ENCODE measurements at places on chromosomes 2 and 18.

GRCh38 chr2:134583462-134583861 is 135.3 kb downstream of the TMEM163 start:
- no peak for DNase-seq

DNA sequence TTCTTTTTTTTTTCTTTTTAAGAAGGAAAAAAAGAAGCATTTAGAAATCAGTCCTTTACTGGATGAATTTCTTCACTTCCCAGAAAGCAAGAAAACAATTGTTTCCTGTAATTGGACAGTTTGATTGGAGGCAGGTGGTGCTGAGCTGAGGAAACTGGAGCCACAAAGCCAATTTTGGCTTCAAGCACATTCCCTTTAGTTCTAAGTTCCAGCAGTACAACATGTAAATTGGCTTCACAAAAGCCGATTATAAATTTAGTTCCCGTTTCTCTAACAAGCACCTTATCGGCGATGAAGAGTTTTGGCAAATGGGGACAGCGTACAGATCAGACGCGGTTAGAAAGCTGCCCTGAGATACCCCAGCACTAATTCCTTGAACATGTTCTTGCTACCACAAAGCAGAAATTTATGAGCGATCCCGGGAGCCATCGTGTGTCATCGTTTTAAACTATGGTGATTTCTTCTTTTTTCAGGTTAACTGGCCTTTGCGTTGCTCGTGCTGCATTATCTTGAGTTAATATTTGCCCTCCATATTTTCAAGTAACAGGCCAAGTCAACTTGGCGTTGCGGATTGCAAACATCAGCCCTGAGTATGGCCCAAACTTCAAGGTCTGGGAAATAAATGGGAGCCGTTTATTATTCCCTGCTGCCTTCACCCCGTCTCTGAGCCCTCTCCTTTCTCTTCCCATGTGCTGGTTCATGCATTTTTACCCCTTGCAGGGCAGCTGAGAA is 190.4 kb upstream of the ID2 start:
- DNase-seq, result no peak

- DNase-seq, result no peak
These were observed 362.0 kb downstream of the CLIP4 start for GRCh38 chr2:29477186-29477585.

GRCh38 chr18:43662657-43663056 is 385.4 kb upstream of the SYT4 start:
- DNase-seq, result no peak

Data from stimulated activated CD8-positive, alpha-beta memory T cell treated with anti-CD3 and anti-CD28 coated beads, Interleukin-4, amount 100 ng/mL, for 48 hours (primary cell).